ENCODE measurements at places on chromosomes 6 and 20.

GRCh38 chr20:549722-550496 is 6.3 kb upstream of the CSNK2A1 start:
- DNase-seq: no peak

DNA sequence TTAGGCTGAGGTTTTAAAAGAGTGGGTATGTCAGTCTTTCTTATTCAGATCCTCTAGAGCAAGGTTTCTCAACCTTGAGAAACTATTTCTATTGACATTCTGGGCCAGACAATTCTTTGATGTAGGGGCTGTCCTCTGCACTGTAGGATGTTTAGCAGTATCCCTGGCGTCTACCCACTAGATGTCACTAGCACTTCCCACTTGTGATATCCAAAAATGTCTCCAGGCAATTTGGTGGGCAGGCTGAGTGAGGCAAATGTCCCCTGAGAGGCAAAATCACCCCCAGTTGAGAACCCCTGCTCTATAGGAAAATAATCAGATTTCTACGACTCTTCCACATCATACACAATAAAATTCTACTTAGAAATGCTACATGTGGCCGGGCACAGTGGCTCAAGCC is 7.7 kb upstream of the ZKSCAN8 start:
- DNase-seq: no peak

- DNase-seq: no peak
Measured at GRCh38 chr6:85463621-85464259, 13.9 kb downstream of the NT5E start.

GRCh38 chr6:152212437-152212836 is 405.0 kb downstream of the ESR1 start:
- DNase-seq: no peak

- DNase-seq: no peak
Measured at GRCh38 chr6:71977884-71978283, 91.5 kb downstream of the RIMS1 start.

DNA sequence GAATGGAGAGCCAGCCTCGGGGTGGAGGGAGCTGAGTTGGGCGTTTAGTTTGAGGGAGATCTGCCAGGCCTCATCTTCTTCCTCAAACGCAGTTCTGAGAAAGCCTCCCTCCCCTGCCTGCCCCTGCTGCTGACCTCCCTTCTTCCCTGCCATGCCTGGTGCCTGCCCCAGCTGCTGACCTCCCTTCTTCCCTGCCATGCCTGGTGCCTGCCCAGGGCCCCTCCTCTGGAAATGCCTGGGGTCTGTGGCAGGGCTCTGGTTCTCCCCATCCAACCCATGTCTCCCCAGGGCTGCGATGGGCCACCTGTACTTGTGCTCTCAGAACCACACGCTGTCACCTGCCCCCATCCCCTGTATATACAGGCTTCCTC is 114.6 kb downstream of the VEGFA start:
- no peak for DNase-seq
